Neural crest cell (in vitro differentiated cells): ENCODE measurements at places on chromosomes 6 and 20.

DNA sequence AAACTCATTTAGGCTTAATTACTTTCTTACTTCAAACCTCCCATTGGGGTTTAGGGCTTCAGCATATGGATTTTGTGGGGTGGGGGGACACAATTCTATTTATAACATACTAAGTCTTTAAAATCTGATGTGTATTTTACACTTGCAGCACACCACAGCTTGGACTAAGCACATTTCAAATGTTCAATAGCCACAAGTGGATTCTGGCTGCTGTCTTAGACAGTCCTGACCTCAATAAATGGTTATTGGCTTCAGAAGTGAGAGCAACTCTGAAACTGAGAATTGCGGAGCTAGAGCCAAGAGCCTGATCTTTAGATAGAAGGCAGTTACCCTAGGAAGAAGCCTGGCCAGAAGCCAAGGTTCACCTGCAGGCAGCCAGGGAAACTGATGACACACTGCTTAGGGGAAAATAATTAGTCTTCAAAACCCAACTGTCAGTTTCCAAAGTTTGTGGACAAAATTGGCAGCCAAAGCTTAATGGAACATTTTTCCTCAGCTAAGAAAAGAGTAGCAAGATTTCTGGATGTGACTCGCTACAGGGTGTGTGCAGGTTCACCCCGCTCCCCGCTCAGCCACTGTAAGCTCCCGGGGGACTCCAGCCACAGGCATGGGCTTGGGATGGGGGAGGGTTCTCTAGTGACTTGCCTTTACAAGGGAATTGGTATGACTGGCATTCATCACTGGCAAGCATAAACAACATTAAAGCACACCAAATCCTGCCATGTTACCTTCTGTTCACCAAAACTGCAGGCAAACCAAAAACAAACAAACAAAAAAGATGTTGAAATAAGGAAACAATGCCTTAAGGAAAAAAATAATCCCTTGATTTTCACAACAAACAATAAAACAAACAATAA, 219.8 kb downstream of the TFAP2A start:
- DNase-seq: no peak

- no peak for DNase-seq
These were observed 43.9 kb downstream of the PLCB4 start for GRCh38 chr20:9112541-9113515.

- DNase-seq: peak; percentile 37
These were observed 1.4 kb downstream of the FYN start for GRCh38 chr6:111871725-111872400.

GRCh38 chr6:2935566-2936291, 32.6 kb upstream of the SERPINB9 start:
- DNase-seq: no peak

- DNase-seq: no peak
These were observed 366.0 kb downstream of the LAMA2 start for GRCh38 chr6:129248946-129249345.

GRCh38 chr6:71810880-71811279, 75.5 kb upstream of the RIMS1 start:
- no peak for DNase-seq

DNA sequence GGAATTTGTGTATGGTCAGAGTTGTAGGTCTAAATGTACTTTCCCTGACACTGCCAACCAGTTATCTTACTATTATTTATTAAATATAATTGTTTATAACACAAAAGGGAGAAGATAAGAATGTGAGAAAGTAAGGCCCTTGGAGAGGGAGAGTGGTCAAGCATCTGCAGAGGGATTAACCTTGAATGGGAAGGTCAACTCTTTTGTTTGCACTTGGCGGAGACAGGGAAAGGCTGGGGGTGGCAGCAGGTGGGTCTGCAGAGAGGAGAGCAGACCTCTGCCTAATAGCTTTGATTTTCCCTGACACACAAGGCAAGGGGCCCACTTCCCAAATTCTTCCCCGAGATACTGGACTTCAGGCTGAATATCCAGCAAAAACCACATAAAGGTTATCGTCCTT, 4.2 kb downstream of the LRP11 start:
- no peak for DNase-seq

- no peak for DNase-seq
These were observed 24.9 kb upstream of the IRF4 start for GRCh38 chr6:366389-367297.

GRCh38 chr20:1920826-1921225, 25.6 kb downstream of the SIRPA start:
- DNase-seq: no peak

DNA sequence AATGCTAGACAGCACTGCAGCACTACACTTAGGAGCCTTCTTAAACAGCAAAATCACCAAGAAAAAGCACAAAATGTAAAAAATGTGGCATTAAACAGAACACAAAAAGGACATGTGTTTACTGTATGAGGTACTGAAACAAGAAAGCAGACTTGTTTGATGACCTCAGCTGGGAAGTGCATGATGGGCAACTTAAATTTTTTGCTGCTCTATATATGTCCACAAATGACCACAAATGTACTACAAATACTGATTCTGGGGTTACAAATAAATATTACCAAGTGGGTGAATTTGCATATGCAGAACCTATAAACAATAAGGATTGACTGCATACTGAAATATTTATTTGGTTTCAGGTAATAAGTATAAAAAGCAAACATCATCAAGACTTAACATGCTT, 13.1 kb downstream of the RAB23 start:
- DNase-seq: no peak

DNA sequence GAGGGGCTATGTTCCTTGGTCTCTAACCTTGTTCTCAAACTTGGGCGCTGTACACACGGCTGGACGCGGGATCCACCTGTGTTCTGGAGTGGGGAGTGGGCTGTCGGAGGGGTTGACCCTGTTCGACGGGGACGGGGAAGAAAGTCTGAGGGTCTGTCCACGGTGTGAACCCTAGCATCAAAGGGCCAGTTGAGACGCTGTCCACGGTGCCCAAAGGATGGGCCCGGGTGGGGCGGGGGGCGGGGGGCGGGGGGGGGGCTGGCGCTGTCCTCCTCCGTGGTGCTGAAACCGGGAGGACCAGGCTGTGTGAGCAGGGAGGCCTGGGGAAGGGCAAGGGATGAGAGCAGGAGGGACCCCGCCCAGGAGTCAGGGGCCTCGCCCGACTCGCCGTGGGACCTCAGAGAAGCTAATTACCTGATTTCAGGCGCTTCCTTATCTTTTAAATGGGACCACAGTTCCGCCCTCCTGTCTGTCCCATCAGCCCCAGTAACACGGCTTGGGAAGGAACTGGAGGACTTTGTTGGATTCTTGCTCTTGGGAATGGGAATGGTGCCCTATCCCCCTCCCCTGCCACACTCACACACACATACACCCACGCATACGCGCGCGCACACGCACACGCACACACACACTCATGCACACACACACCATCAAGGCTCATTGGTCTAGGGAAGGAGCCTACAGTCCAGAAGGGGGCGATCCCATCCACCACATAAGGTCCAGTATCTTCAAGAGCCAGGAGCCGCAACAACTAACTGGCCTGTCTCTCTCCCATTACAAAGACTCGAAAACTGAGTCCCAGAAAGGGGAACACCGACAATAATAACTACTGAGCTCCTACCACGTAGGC, 1.0 kb upstream of the VSTM2L start:
- DNase-seq: peak; percentile 26

DNA sequence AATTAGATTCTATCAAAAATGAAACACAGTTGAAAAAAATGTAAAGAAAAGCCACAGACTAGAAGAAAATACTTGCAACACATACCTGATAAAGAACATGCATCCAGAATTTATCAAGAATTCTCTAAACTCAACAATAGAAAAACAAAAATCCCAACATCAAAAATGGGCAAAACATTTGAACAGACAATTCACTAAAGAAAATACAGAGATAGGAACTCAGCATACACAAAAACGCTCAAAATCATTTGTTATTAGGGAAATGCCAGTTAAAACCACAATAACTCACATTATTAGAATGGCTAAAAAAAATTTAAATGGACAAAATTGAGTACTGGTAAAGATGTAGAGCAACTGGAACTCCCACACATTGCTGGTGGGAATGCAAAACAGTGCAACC, 311.0 kb upstream of the PRDM1 start:
- DNase-seq: no peak

- no peak for DNase-seq
These were observed 12.6 kb downstream of the LRP11 start for GRCh38 chr6:149851461-149852110.

DNA sequence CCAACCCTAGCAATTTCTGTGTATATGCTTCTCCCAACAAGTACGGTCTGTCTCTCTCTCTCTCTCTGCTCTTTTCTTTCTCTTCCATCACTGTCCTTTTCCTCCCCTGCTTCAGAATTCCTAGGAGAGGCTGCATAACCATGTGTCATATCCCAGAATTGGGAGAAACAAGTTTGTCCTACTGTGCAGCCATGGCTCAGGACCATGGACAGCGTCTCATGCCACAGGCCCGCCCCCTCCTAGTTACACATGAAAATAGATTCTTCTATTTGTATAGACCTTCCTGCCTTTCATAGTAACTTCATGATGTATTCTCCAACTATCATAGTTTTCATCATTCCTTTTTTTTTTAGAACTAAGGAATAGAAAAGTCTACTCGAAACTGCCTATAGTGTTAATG, 98.0 kb downstream of the FNDC1 start:
- peak; percentile 30 for DNase-seq

- DNase-seq: no peak
These were observed 13.3 kb upstream of the MYT1 start for GRCh38 chr20:64150756-64151632.

- DNase-seq: no peak
These were observed 16.8 kb downstream of the SRSF3 start for GRCh38 chr6:36610956-36611336.

- no peak for DNase-seq
These were observed 93.3 kb downstream of the CRYBG1 start for GRCh38 chr6:106453756-106454367.

- no peak for DNase-seq
These were observed 205.8 kb downstream of the ISM1 start for GRCh38 chr20:13426870-13427269.

DNA sequence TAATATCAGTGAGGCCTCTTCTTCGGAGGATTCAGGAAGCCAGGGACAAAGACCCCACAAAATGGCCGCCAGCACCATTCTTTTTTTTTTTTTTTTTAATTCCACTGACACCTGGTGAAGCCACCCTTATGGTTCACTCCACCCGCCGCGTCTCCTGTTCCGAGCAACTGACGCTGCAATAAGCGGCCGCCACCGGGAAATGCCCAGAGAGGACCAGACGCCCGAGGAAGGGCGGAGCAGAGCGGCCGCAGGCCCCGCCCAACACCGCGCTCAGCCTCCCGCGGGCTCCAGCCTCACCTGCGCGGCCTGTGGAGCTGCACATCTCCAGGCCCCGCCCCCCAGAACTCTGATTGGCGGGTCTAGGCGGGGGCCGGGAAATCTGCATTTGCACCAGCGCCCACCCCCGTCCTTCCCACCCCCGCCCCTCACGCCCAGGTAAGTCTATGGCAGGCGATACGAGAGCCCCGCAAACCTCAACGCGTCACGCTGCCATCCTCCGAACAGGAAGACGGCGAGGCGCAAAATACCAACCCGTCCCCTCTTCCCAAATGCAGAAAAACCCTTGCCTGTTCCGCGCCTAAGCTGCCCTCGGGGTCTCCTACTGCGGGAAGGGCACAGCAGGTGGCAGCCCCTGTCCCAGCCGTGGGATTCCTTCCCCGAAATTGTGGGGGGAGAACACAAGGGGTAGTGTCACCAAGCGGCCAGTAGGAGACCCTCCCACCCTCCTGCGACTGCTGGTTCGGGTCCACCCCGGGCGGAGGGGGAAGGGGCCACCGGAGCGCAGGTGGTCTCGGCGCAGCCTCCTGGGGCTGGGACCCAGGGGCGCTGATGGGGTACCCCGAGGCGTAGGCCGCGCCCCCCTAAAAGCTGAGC, 960 bp downstream of the ATP9A start:
- peak; percentile 46 for DNase-seq

GRCh38 chr6:1620504-1621069, 10.9 kb downstream of the FOXC1 start:
- DNase-seq: no peak

DNA sequence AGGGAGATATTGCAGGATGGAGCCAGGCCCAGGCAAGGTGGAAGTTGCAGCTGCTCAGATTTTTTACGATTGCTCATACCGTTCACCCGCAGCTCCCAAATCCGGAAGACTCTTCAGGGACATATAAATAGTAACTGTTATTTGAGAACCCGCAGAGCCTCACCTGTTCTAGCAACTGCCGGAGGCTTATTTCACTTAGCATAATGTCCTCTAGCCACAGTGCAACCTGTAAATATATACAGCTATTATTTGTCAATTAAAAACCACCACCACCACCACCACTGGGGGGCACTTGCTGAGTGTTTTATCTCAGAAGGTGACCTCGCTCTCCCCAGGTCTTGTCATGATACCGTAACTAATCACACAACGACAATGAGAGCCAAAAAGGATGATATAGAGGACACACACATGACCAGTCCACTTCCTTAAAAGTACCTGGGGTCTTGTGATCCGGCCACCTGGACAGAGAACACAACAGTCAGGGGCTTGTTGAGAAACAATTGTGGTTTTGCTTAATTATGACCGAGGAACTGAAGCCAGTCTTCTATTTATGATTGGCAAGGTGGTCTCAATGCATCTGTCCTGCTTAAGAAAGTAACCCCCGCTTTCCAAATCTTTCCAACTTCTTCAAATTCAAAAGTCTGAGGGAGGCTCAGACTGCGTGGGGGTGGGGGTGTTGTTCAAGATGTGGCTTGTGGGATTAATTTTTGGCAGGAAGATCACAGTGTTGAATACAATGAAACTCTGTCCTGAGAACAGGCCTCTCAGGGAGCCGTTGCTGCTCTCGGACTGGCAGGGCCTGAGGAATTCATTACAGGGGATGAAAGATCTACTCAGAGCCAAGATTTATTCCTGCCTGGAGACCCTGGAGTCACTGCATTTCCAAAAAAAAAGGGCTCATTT, 107.7 kb upstream of the PRND start:
- peak; percentile 25 for DNase-seq

GRCh38 chr20:17822039-17822438, 122.3 kb downstream of the BANF2 start:
- DNase-seq: no peak

- DNase-seq: no peak
These were observed 76.6 kb downstream of the F13A1 start for GRCh38 chr6:6243846-6244245.

- no peak for DNase-seq
These were observed 23.6 kb upstream of the BTBD3 start for GRCh38 chr20:11894062-11894461.

DNA sequence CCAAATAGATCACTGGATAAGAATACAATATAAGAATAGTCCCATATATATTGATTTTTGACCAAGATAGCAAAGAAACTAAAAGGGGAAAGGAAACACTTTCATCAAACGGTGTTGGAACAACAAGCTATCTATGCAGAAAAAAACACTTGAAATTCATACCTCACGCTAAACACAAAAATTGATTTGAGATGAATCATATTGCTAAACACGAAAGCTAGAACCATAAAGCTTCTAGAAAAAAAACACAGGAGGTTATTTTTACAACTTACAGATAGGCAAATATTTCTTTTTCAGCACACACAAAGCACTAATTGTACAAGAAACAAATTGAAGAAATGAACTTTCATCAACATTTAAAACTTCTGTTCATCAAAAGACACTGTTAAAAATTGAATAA, 36.7 kb upstream of the TMEM14A start:
- no peak for DNase-seq

- no peak for DNase-seq
These were observed 979 bp downstream of the ZNF133 start for GRCh38 chr20:18289306-18289705.

GRCh38 chr20:21092806-21093205, 13.4 kb downstream of the LINC00237 start:
- DNase-seq: no peak

- no peak for DNase-seq
These were observed 69.4 kb downstream of the MBOAT1 start for GRCh38 chr6:20142866-20143265.

GRCh38 chr6:150159757-150160156, 16.9 kb downstream of the PPP1R14C start:
- no peak for DNase-seq
